ENCODE measurements at places on chromosomes 11 and 22. TPM values are rescaled to one million over a fixed set of nuclear protein-coding genes. Genes with fewer than 3 reads are reported as not detected.

DNA sequence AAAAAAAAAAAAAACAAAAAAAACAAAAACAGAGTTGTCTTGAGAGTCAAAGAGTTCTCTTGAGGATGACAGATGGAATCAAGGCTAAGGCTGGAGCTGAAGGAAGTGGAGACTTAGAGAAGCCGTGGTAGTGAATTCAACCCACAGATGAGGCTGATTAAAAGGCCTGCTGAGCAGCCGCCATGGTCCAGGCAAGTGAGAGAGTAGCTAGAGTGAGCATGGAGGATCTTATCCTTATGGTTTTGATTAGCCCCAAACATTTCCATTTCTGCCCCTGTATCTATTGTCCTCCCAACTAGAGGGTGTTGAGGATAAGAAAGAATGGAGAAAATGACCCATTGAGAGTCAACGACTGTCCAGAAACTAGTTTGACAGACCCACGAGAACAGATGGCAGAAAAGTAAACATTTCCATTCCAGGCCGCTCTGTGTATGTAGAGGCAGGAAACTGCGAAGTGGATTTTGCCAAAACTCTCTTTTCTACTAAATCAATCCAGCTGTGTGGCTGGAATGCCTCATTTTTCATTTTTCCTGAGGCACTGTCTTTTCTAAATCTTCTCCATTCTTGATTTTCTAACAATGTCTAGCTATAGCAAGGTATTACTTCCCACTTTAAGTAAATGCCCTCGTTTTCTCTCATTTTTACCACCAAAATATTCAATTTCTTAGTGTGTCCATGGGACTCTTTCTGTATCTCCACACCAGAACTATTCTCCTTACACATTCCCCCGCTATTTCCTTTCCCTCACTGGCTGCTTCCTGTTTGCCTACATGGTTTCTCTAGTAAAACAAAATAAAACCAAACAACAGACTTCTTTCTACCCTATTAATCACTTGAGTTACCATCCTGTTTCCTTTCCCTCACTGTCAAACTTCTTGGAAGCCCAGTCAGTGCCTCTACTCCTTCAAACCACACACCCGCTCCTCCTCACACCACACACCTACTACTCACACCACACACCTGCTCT lies 5.4 kb upstream of the MMP8 start:
- no peak overlapping the region for H3K4me3 ChIP-seq
- H3K27me3 ChIP-seq, result no peaks in the 10 kb centered on the region
- DNase-seq, result no peak
- no peaks in the 10 kb centered on the region for H3K4me1 ChIP-seq

SESN3 gene
- 213 TPM for total RNA-seq

GRCh38 chr22:41367039-41367679 lies 14.6 kb upstream of the TEF start:
- no peaks in the 10 kb centered on the region for H3K36me3 ChIP-seq
- peaks cover 27% of the 10 kb centered on the region for H3K4me1 ChIP-seq
- no peak overlapping the region for H3K4me3 ChIP-seq

DNA sequence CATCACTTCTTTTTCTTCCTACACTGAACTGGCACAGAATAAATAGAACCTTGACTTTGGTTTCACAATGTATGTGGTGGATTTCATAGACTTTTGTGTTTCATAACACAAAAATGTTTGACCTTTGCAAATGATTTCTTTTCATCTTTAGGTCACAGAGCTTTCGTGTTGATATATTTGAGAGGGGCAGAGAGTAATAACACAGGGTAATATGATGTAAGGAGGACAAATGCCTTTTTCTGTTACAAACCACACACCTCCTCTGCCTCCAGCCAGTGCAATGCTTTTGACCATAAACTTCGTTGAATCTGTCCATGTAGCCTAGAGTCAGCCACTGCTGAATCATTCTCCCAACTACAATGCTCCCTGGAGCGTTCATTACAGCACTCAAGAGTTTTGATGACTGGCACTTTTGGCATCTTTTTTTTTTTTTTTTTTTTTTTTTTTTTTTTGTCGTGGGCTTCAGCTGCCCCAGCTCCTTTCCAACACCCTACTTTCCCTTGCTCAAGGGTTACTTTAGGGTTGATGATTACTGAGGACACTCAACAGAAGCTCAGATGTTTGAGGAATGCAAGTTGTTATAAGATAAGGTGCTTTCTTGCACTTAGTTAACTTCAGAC lies 11.4 kb upstream of the CAT start:
- H3K36me3 ChIP-seq, result no peaks in the 10 kb centered on the region
- H3K27ac ChIP-seq, result no peak overlapping the region
- no peaks in the 10 kb centered on the region for H3K27me3 ChIP-seq
- no peak overlapping the region for H3K4me3 ChIP-seq
- H3K4me1 ChIP-seq, result peaks cover 2% of the 10 kb centered on the region

KCNJ11 gene
- total RNA-seq, result 1.2 TPM

ZNRD2 gene
- total RNA-seq, result 37.9 TPM

GRCh38 chr11:7115780-7116179 lies 27.0 kb downstream of the RBMXL2 start:
- no peak overlapping the region for H3K27ac ChIP-seq
- DNase-seq, result no peak
- H3K4me3 ChIP-seq, result no peak overlapping the region
- no peaks in the 10 kb centered on the region for H3K36me3 ChIP-seq

SH3BP1 gene
- 12.7 TPM for total RNA-seq

DNA sequence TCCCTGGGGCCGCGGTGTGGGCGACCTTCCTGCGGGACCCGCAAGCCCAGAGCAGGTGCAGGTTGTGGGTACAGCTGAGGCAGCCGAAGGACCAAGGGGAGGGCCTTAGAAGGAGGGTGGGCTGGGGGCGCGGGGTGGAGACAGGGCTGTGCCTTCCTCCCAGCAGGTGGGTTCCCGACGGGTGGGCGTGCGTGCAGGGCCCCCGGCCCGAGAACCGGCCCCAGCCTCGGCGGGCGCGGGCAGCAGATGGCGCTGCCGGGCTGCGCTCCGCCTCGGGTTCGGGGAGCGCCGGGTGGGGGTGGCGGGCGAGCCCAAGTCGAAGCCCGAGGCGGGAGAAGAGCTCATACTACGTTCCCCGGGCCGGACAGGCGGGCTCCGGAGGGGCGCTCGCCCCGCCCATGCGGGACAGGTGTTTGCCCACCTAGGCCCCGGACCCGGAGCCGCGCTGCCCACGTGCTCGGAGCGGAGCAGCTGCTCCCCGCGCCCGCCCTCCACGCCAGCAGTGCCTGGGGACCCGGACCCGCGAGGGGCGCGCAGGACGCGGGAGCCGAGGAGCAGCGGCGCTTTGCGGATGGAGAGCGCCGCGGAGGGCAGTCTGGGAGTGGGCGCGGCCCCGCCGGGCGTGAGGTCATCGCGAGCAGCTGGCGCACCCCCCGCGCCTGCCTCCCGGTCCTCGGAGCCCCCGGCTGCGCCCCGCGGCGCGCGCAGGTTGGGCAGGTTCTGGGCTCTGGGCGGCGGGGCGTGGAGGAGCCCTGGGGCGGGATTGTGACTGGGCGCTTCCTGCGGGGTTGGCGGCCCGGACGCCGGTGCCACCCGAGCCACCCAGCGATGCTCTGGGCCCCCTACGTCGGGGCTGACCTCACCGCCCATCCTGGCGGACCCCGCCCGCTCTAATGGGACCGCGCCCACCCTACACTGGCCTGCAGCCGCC lies 25.3 kb downstream of the DUSP8 start:
- H3K27ac ChIP-seq, result no peak overlapping the region
- H3K4me1 ChIP-seq, result peaks cover 3% of the 10 kb centered on the region
- peak; percentile 76 for DNase-seq
- peaks cover 4% of the 10 kb centered on the region for H3K36me3 ChIP-seq

PAMR1 gene
- total RNA-seq, result 10.6 TPM

CFAP300 gene
- total RNA-seq, result 1.4 TPM

- H3K27ac ChIP-seq, result no peak overlapping the region
- H3K4me3 ChIP-seq, result no peak overlapping the region
- H3K36me3 ChIP-seq, result peaks cover 14% of the 10 kb centered on the region
- peaks cover 11% of the 10 kb centered on the region for H3K27me3 ChIP-seq
- no peaks in the 10 kb centered on the region for H3K4me1 ChIP-seq
- no peak for DNase-seq
Measured at GRCh38 chr22:48750826-48751440, 1076.7 kb downstream of the BRD1 start.

NF2 gene
- 35.4 TPM for total RNA-seq

- no peak overlapping the region for H3K4me3 ChIP-seq
- H3K27me3 ChIP-seq, result no peaks in the 10 kb centered on the region
- no peaks in the 10 kb centered on the region for H3K36me3 ChIP-seq
- H3K27ac ChIP-seq, result no peak overlapping the region
Measured at GRCh38 chr11:88355887-88356286, 18.4 kb upstream of the CTSC start.

DNA sequence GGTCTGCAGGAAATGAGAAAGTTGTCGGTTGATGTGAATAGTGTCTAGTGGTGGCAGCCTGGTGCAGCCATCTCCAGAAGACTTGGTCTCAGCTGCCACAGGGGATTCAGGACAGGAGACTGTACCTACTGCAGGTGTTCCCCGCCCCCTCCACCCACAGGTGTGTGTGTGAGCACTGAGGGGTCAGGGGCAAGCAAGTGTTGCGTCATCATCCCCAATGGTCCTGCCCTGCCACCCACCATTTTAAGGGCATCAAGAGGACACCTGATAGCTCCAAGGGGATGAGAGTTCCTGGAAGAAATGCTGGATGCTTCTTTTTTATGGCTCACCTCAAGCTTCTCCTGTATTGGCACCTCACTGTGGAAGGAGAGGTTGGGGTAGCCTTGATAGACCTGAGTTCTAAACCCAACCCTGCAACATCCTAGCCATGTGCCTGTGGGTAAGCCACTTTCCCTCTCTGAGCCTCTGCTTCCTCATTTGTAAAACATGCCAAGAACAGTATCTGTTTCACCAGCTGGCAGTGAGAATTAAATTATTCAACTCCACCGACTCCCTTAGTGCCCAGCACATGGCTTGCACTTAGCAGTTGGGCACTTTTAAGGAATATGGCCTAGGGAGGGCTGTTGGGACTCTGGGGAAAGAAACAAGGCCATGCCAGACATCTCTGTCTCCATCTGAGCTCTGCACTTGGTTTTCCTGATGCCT lies 6.1 kb downstream of the C11orf91 start:
- H3K36me3 ChIP-seq, result no peaks in the 10 kb centered on the region
- no peak for DNase-seq
- peaks cover 36% of the 10 kb centered on the region for H3K4me1 ChIP-seq
- peaks cover 2% of the 10 kb centered on the region for H3K27me3 ChIP-seq

BRSK2 gene
- total RNA-seq, result 207 TPM

DNA sequence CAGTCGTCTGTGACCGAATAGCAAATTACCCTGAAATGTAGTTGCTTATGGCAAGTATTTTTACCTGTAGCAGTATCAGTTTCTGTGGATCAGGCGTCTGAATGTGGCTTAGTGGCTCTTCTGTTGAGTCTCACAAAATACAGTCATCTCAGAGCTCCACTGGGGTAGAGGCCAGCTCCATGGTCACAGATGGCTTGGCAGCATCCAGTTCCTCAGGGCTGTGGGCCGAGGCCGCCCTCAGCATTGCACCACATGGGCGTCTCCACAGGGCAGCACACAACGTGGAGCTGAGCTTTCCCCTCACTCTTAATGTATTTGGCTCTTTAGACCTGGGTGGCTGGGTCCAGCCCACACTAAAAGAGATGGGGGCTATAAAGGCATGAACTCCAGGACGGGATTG lies 57.8 kb downstream of the SBF1 start:
- no peak overlapping the region for H3K27ac ChIP-seq
- no peak for DNase-seq
- H3K27me3 ChIP-seq, result no peaks in the 10 kb centered on the region

GRCh38 chr22:37910890-37911672 lies 5.0 kb downstream of the MICALL1 start:
- no peak overlapping the region for H3K27ac ChIP-seq
- H3K4me1 ChIP-seq, result peaks cover 32% of the 10 kb centered on the region
- H3K4me3 ChIP-seq, result peak overlapping the region; percentile 78
- H3K36me3 ChIP-seq, result no peaks in the 10 kb centered on the region

ARHGAP8 gene
- total RNA-seq, result 0.59 TPM

- no peaks in the 10 kb centered on the region for H3K4me1 ChIP-seq
- H3K36me3 ChIP-seq, result no peaks in the 10 kb centered on the region
- H3K27me3 ChIP-seq, result no peaks in the 10 kb centered on the region
- no peak overlapping the region for H3K27ac ChIP-seq
- no peak overlapping the region for H3K4me3 ChIP-seq
- no peak for DNase-seq
Measured at GRCh38 chr11:100920593-100920992, 209.0 kb downstream of the PGR start.

GRCh38 chr11:57054817-57055216 lies 66.1 kb downstream of the OR5AK2 start:
- DNase-seq, result no peak
- no peaks in the 10 kb centered on the region for H3K27me3 ChIP-seq
- no peak overlapping the region for H3K4me3 ChIP-seq

GRCh38 chr11:8253566-8253965 lies 10.1 kb downstream of the LMO1 start:
- no peaks in the 10 kb centered on the region for H3K36me3 ChIP-seq
- H3K27me3 ChIP-seq, result no peaks in the 10 kb centered on the region
- H3K27ac ChIP-seq, result no peak overlapping the region
- no peak overlapping the region for H3K4me3 ChIP-seq

DNA sequence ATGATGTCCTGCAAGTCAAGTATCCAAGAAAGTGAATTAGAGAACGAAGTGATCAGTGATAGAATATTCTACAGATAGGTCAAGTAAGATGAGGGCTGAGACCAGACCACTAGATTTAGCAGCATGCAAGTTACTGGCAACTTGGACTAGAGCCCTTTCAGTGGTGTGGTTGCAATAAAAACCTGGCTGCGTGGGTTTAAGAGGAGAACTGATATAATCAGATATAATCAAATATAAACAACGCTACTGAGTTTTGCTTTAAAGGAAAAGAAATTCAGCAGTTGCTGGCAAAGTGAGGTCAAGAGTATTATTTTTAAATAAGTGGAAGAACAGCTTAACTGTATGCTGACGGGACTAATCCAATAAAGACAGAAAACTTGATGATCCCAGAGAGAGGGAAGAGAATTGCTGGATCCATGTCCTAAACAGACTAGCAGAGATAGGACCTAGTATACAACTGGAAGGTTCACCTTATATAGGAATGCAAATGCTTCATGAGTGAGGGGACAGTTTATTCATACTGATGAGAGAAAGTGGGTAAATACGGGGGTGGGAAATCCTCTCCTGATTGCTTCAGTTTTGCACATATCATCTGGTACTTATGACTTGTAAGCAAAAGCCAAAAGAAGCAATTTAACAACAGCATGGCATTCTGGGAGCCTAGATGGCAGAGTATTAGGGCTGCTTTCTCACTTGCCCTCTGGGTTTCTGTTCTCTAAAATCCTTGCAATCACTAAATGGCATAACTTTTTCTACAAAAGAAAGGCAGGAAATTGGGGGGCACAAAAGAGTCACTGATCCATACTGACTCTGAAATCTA lies 146.2 kb downstream of the RBFOX2 start:
- no peaks in the 10 kb centered on the region for H3K36me3 ChIP-seq
- no peaks in the 10 kb centered on the region for H3K27me3 ChIP-seq
- H3K27ac ChIP-seq, result no peak overlapping the region
- peaks cover 25% of the 10 kb centered on the region for H3K4me1 ChIP-seq
